Fibroblast of skin of right biceps (primary cell): ENCODE measurements at places on chromosomes 13 and 19.

DNA sequence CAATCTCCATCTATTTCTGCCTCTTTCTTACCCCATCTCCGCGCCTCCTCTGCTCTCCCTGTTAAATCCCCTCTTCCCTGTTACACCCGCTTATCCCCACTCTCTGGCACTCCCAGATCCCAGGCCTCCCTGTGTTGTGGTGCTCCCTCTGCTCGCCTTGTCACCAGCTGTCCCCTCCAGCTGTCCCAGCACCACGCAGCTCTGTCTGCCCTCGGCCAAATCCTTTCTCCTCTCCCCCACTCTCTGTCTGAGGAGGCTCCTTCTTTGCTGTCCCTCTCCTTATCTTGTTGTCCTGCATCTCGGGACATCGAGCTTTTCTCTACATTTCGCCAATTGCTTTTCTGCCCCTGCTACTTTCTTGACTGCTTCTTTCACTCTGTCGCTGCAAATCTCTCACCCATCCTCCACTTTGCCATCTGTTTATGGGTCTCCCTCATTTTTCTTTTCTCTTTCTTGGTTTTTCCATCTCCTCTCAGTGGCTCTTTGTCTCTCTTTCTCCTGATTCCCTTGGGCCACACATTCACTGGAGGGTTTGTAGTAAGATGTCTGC is 941 bp downstream of the ZNF160 start:
- no peak for DNase-seq

DNA sequence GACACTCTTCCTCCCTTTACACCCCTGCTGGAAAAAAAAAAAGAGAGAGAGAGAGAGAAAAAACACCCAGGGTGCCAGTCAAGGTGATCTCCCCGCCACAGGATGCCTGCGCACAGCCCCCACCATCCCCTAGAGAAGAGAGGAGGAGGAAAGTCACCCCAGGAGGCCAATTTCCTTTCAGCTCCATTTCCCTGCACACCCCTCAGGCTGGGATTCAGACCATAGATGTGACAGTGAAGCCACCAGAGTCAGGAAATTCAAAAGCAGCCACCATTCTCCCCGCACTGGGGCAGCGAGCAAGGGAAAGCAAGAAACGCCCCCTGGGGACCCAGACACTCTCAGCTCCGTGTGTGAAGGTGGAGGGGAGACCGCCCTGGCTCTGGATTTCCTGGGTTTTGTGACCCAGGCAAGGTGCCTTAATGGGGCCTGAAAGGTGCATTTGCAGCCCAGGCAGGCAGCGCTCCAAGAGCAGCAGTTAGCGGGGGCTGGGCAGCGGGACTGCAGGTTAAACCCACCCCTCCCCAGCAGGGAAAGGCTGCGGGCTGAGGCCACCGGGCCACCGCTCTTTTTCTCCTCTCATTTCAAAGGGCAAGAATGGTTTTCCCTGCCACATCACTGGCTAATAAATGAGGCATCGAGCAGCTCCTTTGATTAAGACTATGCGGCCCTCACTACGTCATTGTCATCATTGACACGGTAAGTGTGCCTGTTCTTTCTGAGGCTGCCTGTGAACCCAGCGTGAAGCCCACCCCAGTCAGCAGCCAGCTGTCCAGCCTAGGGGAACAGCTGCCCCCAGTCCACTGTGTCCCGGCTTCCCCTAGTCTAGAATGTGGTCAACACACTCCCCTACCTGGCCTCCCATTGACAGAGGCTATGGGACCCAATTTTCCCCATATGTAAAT is 83.8 kb upstream of the TM9SF2 start:
- DNase-seq: no peak

DNA sequence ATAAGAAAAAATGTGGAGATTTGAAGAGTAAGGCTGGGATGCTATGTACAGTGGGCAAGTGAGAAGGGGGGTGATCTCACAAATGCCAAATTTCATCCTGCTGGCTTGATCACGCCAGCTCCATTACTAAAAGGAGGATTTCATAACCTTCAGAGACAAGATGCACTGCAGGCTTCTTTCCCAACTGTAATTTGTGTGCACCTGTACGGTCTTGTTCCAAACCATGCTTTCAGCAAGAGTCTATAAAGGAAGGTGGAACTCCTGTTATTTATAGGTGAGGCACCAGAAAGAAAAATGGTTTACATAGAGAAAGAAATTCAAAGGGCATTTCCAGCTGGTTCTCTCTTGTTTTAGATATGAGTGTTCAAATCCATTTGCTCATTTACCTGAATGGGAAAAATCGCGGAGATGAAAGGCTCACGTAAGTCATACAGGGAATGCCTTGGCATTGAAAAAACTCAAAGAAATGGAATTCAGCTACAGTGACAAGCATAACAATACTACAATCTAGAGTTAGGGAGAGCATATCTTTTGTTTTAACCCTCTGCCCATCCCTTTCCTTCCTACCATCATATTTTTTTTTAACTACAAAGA is 13.3 kb downstream of the EFNB2 start:
- DNase-seq: no peak

- DNase-seq: peak; percentile 8
Observed at GRCh38 chr13:80924596-80924995, 583.7 kb upstream of the SPRY2 start.

- no peak for DNase-seq
Observed at GRCh38 chr13:24713022-24713421, 32.8 kb downstream of the ATP12A start.

DNA sequence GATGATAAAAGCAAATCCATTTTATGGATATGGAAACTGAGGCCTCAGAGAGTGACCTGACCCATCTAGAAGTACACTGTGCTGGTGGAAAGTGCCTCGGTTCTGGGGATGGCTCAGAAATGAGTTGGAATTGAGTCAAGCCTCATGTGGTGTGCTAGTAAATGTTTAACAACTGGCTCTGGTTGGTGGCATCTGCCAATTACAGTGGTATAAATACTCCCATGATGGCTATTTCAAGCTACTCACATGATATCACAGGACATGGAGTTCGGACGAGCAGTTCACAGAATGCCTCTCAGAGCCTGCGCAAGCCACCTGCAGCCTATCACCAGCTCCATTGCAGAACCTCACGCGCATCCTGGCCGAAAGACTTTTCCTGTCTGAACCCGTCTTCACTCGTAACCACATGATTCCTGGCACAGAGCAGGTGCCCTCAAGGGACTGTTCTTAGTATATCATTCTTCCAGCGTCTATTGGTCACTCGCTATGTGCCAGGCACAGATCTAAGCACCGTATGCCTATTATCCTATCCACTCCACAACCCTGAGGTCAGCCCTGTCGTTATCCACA is 9.1 kb downstream of the TMEM150B start:
- DNase-seq: no peak

GRCh38 chr13:33865945-33866344 is 48.0 kb downstream of the RFC3 start:
- no peak for DNase-seq

DNA sequence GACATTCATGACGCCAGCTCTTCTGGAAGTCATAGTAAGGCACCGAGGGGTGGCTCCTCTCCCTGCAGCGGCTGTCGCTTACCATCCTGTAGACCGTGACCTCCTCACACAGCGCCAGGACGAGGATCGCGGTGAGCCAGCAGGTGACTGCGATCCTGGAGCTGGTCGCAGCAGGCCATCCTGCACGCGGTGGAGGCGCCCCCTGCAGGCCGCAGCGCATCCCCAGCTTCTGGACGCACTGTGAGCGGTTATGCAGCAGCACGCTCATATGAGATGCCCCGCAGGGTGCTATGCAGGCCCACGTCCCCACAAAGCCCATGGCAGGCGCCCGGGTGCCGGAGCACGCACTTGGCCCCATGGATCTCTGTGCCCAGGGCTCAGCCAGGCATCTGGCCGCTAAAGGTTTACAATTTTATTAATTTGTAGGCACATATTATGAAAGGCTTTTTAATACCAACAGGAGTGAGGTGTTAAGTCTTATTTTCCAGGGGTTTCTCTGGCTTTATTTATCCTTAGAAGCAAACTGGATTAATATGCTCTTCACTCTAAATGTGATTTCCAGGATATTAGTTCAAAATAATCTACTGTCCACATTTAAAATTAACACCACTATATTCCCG is 35.6 kb upstream of the PSPC1 start:
- peak; percentile 15 for DNase-seq

GRCh38 chr19:47613165-47614020 is 4.5 kb downstream of the BICRA start:
- peak; percentile 94 for DNase-seq

DNA sequence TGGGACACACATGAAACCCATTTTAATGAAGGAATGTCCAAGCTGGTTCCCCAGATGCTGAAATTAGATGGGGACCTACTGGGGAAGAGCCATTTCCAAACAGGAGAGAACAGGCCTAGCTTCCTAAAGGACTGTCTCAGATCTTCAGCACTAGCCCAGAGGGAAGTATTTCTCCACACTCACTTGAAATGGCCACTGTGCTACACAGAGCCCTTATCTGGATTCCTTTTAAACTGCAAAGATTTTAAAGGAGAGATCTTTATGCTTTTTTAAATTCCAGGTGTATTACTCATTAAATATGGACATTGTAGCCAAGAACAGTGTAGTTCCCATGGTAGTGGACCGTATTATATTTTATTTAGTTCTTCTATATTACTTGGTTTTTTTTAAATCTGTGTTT is 255.3 kb downstream of the SHISA2 start:
- DNase-seq: peak; percentile 3

GRCh38 chr19:42325896-42326771 is 699 bp downstream of the MEGF8 start:
- DNase-seq: no peak

DNA sequence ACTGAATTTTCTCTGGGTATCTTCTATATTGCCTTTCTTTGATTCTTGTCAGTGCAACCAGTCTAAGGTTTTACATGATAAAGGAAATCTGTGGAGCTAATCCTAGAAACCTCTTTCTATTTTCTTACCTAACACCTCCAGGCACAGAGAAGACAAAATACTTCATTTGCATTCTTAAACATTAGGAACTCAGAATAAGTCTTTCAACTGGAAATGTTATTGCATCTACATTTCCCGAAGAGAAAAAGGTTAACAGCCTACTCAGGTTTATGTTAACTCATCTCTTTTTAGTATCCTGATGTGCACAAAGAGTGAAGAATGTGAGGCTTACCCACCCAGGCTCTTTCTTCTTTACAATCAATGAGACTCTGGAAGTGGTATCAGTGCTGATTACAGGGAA is 106.7 kb downstream of the PCCA start:
- DNase-seq: no peak

- DNase-seq: peak; percentile 45
Observed at GRCh38 chr19:3818466-3818865, 32.3 kb upstream of the MATK start.

- DNase-seq: no peak
Observed at GRCh38 chr19:31592456-31592855, 243.2 kb upstream of the TSHZ3 start.

DNA sequence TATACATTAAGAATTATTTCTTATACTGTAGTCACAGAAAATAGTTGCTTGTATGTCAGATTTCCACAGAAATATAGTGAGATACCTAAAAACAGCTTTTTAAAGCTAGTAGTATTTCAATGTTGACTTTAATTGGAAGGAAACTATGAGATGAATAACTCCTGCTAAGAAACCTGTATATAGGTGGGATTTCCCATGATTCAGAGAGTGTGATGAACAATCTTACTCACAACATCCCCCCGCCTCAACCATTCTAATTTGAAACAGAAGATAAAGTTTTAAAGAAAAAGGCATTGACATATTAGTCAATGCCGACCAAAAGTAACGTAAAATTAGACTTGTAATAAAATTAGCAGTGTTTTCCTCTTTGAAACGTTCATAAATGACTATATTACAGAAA is 1.4 kb upstream of the MIR17HG start:
- DNase-seq: no peak

- no peak for DNase-seq
Observed at GRCh38 chr13:49044008-49044407, 68.3 kb downstream of the FNDC3A start.

GRCh38 chr19:15702534-15702930 is 25.3 kb upstream of the OR10H2 start:
- DNase-seq: peak; percentile 23

DNA sequence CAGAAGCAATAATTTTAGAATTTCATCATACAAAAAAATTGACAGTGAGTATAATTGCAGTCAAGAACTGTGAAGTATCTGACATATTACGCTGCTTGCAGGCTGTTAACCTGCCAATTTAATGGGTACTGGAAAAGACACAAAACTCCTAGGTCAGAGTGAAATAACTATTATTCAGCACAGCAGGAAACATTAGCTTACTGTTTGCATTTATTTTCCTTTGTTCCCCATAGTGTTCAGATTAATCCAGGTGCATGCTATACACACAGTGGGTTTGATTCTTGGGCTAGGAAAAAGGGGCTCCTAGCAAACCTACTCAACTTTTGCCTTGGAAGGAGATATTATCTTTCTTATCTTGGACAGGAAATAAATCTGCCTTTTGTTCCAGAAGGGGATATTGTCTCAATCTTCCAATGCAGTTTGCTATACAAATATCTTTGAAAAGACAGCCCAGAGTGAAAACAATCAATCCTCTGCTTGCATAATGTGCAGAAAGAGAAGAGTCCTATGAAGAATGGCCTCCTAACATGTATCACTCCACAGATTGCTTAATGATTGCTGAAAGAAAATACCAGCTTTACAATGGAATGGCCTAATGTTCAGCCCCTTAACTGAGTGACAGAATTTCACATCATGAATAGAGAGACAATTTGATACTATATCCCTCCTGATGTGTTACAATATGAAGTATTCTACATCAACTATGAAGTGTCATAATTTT is 443.4 kb downstream of the TBC1D4 start:
- DNase-seq: no peak

GRCh38 chr19:45881909-45882528 is 3.9 kb downstream of the IRF2BP1 start:
- no peak for DNase-seq

DNA sequence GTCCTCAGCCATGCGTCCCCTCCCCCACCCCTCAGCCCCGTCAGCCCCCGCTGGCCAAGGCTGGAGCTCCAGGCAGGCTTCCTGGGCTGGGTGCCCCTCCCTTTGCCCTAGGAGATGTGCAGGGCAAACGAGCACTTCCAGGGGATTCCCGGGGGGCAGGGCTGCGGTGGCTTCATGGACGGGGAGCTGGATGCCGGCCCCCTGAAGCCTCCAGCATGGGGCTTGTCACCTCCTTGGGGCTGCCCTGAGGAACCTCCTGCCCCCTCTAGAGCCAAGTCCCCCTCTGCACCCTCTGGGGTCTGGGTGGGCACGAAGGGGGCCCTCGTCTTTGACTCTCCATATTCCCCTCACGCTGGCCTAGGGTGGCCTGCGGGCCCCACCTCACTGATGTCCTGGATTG is 25.4 kb upstream of the SLC7A10 start:
- DNase-seq: no peak

DNA sequence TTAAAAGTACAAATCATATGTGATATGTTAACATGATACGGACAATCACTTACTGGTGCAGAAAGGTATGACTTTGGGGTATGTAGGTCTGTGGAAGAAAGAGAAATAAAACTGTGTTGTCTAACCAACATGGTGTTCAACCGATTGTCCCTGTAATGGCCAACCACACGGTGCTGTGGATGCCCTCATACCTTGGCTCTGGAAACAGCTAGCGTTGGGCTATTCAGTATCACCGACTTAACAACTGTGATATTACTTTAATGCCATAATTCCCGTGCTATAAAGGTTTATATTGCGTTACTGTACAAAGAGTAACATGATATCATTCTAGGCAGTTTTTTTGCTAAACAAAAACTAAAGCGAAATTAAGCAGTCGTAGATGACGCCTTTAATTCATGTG is 448.3 kb downstream of the EFNB2 start:
- DNase-seq: no peak

GRCh38 chr13:84655677-84656076 is 773.4 kb upstream of the SLITRK1 start:
- peak; percentile 76 for DNase-seq

- DNase-seq: peak; percentile 67
Observed at GRCh38 chr13:33931397-33932311, 113.7 kb downstream of the RFC3 start.

- DNase-seq: no peak
Observed at GRCh38 chr19:920051-920864, 3.1 kb downstream of the KISS1R start.
